ENCODE measurements at places on chromosomes 4 and X.

DNA sequence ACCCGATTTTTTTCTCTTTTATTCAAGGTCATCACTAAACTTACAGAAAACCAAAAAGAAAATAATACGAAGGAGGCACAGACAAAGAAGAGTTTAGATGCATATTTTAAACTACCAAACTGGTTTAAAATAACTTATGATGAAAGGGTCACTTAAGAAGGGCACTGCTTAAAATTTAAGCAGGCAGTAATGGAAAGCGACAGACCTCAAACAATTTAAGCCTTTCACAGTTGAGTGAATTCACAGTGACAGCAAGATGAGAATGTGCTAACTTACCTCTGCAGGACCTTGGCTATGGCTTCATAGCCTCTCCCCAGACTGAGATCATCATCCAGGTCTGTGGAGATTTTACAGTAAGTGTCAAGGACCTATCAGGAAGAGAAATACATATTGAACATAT lies 112.1 kb downstream of the TTC29 start:
- no peak for DNase-seq

- no peak for DNase-seq
Measured at GRCh38 chrX:149198980-149199732, 305.9 kb downstream of the IDS start.

DNA sequence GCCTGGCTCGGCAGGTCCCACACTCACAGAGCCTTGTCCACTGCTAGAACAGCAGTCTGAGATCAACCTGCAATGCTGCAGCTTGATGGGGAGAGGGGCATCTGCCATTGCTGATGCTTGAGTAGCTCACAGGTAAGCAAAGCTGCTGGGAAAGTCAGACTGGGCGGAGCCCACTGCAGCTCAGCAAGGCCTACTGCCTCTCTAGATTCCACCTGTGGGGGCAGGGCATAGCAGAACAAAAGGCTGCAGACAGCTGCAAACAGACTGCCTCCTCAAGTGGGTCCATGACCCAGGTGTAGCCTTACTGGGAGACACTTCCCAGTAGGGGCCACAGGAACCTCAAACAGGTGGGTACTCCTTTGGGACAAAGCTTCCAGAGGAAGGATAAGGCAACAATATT lies 110.6 kb upstream of the ADAMTS3 start:
- DNase-seq, result no peak

- peak; percentile 38 for DNase-seq
Measured at GRCh38 chrX:320126-320783, 1.7 kb upstream of the GTPBP6 start.

DNA sequence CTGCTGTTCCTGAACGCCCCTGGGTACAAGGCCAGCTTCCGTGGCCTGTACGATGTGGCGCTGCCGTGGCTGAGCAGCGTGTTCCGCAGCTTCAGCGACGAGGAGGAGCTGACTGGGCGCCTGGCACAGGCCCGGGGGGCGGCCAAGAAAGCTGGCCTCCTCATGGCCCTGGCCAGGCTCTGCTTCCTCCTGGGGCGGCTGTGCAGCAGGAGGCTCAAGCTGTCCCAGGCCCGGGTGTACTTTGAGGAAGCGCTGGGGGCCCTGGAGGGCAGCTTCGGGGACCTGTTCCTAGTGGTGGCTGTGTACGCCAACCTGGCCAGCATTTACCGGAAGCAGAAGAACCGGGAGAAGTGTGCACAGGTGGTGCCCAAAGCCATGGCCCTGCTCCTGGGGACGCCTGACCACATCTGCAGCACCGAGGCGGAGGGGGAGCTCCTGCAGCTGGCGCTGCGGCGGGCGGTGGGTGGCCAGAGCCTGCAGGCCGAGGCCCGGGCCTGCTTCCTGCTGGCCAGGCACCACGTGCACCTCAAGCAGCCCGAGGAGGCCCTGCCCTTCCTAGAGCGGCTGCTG lies 28.2 kb downstream of the SH3TC1 start:
- no peak for DNase-seq

DNA sequence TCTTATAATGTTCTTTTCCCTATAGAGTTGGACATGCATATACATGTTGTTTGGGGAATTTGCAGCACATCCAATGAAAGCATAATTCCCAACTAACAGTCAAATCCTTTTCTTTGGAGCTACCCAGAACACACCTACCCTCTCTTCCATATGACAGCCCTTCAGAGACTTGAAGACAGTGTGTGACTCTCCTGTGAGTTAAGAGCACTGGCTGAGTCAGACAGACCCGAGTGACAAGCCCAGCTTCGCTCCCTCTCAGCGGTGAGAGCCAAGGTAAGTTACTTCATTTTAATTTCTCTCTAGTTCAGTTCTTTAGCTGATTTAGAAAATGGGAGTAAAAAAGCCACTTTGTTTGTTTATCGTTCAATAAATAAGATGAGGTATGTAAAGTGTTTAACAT lies 86.3 kb downstream of the RTL9 start:
- DNase-seq, result no peak

- DNase-seq, result no peak
Measured at GRCh38 chr4:41154010-41154813, 60.1 kb downstream of the APBB2 start.

DNA sequence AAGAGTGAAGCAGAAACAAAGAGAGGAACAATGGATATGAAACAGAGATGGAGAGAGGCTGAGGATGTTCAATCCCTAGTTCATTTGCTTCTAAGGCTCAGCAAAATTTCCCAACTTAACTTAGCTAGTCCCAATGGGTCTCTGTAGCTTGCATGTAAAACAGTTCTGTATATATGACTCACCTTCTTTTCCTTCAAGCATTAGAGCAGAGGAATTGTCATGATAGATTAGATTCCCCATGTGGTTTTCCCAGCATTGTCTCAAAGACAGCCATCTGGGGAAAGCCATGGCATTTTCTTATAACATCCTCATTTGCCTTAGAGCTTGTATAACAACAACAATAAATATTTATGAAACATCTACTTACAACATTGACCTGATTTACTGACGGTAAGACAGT lies 93.9 kb upstream of the GATB start:
- DNase-seq, result no peak

GRCh38 chrX:103423955-103424638 lies 47.8 kb downstream of the BEX3 start:
- DNase-seq, result no peak

DNA sequence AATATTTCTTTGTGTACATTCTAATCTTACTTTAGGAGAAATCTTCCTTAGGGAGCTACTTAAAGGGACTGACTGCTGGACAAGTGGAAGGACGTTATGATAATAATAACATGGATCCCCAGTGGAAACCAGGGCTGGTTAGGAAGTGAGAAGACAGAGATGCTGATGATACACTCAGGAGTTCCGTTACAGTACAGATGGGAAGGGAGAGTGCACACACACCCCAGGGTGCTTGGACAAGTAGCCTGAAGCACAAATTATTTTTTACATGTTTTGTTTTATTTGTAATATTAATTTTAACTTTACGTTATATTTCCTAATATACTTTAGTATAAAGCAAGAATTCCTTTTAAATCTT lies 84.1 kb downstream of the BMPR1B start:
- no peak for DNase-seq

DNA sequence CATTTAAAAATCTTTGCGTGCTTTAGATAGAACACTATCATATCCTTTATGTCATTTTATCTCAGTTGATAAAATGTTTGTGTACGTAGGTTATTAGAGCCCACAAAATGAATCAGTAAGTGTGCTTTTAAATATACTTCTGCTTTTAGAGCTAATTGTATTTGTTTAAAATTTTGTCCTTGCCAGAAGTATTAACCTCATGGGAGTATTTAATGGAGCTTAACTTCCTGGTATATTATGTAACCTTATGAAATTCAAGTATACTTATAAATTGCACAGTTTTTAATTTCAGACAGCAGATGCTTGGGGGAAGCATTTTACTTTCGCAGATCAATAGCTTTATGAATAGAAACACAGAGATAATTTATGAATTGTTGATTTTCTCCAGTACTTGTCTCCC lies 90.2 kb downstream of the DIPK2B start:
- DNase-seq, result no peak

GRCh38 chrX:147978931-147979330 lies 2.2 kb upstream of the FMR1NB start:
- no peak for DNase-seq

DNA sequence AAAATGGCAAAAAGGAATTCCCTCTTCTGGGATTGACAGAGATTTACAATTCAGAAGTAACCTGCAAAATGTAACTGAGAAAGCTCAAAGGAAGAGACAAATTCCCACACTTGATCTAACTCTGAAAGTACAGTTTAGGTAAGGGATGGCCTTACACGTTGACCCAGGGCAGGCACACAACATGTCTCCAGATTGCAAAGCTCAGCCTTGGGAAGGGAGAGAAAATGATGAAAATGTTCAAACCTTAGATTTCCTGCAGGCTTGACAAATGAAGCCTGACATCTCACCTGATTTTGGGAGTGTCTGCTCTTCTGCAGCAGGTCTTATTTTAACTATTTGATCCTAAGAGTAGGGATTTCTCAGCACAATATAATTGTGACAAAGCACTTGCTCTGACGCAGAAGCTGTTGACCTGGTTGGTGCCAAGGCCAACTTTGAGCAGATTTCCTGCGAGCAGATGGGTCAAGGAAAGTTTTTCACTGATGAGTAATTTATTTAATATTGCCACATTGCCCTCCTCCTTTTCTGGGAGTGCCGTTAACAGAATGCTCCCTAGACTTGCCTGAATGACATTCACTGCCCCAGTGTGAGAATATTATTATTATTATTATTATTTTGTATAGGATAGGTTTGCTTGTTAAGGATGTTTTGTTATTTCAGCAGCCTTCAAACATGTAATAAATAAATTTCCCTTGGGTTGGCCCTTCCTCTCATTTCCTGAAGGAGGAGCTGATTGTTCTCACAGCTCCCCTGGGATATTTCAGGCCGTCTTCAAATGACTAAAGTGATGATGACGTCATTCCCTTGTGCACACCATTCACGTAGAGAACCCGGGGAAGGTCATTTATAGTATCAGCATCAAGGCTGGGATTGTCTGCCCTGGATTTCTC lies 157.1 kb downstream of the VEGFC start:
- DNase-seq, result no peak

GRCh38 chr4:39480902-39481695 lies 22.2 kb downstream of the LIAS start:
- no peak for DNase-seq

DNA sequence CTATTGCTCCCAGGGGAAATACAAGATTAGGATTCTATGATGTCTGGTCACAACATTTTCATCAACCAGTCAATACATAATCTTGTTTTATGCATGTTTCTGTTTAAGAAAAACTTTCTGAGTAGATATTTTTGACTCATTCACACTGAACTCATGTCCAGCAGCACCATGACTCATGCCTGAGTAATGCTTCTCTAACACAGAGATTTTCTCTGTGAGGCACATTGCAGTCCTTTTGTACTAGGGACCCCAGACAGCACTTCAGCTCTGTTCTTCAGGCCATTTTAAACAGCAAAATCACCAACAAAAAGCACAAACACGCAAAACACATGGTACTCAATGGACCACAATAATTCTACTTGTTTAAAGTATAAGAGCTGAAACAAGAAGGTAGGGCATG lies 83.6 kb downstream of the MXRA5 start:
- no peak for DNase-seq

- no peak for DNase-seq
Measured at GRCh38 chr4:185033950-185034349, 15.7 kb downstream of the HELT start.

- DNase-seq, result no peak
Measured at GRCh38 chrX:20253232-20253543, 13.5 kb downstream of the RPS6KA3 start.

DNA sequence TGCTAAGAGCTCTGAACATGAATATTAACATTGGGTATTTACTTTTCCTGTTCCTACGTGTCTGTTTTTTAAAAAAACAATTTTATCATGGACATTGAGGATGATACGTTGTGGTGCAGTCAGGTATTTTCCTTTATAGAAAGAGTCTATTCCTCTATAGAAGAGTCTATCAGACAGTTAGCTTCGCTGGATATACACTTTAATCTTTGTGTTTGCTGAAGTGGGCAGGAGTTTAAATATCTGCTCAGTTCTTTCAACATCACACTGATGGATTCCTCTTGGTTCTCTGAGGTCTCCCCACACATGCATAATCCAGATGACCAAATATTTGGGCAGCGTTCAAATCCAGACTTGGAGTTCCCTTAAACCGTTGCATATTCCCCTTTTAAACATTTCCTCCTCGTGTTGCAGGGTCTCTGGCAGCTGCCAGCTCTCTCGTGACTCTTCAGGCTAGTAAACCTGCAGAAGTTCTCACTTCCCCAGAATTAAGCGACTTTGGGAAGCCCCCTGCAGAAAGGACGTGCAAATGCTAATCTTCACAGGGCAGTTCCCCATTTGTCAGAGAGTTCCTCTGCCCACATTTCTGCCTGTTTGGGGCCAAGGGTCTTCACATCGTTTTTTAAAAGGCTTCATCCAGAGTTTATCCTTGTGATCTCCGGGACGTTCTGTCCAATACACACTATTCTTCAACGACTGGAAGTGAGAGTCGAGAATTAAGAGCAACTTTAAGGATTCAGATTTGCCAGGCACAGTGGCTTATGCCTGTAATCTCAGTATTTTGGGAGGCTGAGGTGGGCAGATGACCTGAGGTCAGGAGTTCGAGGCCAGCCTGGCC lies 20.5 kb upstream of the DHRSX start:
- peak; percentile 22 for DNase-seq

GRCh38 chr4:37872310-37872988 lies 18.4 kb upstream of the TBC1D1 start:
- DNase-seq, result no peak

DNA sequence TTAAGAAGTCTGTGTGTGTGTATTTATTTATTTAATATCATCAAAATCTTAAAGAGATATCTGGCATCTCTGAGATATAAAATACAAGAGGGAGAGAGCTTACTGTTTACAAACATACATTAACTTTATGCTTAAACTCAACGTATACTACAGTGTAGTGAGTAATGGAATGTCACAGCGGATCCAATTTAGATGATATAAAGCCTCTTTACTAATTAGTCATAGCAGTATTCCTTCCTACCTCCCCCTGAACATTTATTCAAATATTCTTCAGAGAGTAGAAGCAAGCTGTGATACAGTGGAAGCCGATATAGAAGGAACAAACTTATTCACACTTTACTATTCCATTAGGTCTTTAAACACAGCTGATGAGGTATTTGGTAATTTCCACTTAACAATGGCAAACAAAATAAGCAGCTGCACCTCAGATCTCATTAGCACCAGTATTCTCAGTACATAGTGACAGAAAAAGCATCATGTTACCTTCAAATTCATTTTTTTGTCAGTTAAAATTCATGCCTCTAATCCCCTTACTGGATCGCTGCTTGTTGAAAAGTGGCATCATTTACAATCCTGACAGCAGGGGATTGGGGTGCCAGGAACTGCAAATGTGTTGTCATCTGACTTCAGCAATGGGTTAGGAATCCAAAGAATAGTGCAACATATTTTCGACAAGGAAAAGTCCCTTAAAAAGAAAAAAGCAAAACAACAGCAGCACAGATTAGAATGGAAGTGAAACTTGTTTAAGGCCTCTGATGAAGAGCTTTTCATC lies 658.7 kb upstream of the EPHA5 start:
- no peak for DNase-seq
